T-helper 17 cell (primary cell): ENCODE measurements at places on chromosomes 3 and 15. TPM values are rescaled to one million over a fixed set of nuclear protein-coding genes. Genes with fewer than 3 reads are reported as not detected.

Gene AGTR1
- total RNA-seq: not detected

Gene FBXL2
- not detected for total RNA-seq

Gene SKOR1
- 2.7 TPM for total RNA-seq

Gene ARL14
- not detected for total RNA-seq

Gene TRPM1
- not detected for total RNA-seq

Gene CEP19
- 2.1 TPM for total RNA-seq

Gene KCNH8
- 0.75 TPM for total RNA-seq

Gene GOLGA8K
- total RNA-seq: 0.32 TPM
